HAP-1 (cell line): ENCODE measurements at places on chromosomes 6 and 20.

GRCh38 chr20:11267762-11268335, 594.0 kb upstream of the JAG1 start:
- DNase-seq = no peak

DNA sequence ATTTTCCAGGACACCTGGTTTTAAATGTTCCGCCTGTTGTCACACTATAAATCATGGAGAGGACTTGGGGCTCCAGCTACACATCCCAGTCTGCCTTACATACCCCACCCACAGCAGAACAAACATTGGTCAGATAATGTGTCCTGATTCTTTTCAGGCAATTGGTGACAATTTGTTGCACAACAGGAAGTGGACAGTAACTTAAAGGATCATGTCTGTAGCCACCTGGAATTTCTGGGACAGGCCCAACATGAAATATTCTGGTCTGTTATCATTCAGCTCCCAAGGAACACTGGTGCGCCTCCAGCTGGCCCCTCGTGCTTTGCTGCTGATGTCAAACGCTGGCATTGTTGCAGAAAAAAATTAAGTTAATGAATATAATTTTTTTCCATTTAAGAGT, 117.2 kb downstream of the SOBP start:
- no peak for DNase-seq

DNA sequence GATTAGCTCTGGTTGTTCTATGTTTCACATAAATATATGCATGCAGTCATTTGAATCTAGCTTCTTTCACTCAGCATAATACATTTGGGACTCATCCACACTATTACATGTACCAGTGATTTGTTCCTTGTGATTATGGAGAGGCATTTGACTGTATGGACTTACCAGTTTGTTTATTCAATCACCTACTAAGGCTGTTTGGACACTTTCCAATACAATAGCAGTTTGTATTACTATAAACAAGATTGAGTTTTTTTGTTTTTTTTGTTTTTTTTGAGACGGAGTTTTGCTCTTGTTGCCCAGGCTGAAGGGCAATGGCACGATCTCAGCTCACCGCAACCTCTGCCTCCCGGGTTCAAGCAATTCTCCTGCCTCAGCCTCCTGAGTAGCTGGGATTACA, 109.8 kb upstream of the DST start:
- no peak for DNase-seq

DNA sequence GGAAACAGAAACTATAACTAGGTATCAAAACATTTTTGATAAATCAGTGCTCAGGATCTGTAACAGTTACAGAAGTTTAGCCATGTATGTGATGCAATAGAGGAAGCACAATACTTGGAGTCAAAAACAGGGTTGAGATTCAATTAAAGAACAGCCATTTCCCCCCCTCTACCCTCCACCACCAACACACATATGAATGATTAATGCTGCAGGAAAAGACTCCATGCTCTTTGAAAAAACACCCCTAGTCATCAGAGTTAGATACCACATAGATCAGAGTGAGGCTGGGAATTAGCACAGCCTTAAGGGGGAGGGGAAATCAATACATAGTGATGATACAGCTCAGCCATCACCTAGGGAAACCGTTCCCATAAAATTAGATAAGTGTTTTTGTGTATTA, 108.9 kb upstream of the EMILIN3 start:
- DNase-seq = no peak

GRCh38 chr20:13238001-13238653, 17.1 kb downstream of the ISM1 start:
- DNase-seq = no peak

DNA sequence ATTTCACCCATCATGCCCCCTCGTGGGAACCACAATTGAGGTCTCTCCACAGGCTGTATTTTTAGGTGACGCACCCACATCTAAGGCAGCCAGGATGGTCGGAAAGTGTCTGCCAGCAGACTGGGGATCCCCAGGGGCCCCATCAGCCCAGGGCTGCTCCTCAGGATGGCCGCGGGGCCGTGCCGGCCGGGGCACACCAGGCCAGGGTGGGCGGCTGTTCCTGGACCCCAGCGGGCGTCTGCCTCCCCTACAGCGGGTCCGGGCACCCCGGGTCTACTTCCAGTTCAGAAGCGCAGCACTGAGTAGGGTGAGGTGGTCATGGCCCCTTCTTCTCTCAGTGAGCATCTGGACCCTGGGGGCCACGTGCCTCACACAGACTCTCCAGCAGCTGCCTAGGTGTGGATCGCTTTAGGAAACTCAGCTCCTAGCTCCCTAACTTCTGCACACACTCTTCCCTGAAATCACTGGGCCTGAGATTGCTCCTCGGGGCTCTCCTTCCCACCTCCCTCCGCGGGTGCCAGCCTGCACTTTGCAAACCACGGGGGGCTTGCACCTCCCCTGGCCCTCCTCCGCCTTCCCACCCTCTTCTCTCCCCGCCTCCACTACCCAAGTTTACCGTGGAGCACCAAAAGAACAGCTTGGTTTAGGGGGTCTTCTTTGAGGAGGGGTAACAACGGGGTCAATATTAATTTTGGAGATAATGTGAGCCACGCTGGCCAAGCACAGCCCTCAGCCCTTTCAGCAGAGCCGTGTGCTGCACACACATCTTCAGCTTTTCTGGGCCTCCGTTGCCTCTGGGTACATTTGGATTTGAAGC, 14.2 kb upstream of the FOXC1 start:
- no peak for DNase-seq

- DNase-seq = no peak
Measured at GRCh38 chr6:151285122-151285521, 45.4 kb downstream of the AKAP12 start.

DNA sequence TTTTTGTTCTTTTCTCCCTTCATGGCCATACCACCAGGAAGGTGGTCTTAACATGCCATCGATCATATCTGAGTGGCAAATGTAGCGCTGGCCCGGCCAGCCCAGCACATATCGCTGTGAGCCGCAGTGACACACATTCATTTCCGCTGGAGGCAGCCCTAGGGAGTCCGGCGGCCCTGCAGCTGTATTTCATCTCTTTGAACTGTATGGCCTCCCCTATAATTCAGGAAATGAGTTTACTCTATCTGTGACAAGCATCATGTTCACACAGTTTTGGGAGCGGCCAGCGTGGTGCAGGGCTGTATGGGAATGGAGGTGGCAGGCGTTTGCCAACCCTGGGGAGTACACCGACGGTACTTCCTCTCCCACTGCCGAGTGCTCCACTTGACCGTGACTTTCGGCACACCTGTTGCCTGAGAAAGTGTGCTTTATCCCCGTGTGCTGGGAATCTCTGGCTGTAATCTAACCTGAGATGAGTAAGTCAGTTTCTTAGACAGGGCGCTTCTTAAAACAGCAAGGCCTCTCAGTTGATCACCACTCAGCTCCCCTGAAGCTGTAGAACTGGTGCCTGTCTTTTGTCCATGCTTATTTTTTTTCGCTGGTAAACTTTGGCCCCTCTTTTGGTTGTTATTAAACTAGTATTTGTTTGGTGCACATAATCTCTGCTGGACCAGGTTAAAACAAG, 257.1 kb upstream of the TAB2 start:
- DNase-seq = no peak

DNA sequence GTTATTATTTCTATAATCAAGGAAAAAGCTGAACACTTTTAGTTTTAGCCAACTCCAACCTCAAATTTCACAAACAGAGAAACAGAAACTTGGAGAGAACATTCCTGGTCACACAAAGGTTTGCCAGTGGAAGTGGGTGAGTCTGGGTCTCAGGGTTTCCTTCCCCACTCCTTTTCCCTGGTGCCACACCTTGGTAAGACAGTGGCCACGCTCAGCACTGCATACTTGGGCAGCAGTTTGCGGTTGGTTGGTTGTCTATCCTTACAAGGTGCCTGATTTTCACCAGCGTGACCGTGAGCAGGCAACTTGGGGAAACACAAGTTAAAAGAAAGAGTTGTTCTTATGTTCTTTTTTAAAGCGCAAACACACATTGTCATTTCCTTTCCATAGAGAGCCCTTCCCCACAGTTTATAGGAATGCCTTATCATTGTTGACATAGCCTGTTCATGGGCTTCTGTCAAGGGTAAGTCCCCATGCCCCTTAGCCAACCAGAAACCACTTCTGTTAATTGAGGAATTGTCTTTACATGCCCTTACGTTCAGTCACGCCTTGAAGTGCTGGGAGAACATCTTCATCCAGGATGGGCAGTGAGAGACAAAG, 82.2 kb downstream of the RIN2 start:
- DNase-seq = no peak

GRCh38 chr6:132322398-132322797, 78.9 kb downstream of the MOXD1 start:
- DNase-seq = no peak
